ENCODE measurements at places on chromosomes 7 and 10.

DNA sequence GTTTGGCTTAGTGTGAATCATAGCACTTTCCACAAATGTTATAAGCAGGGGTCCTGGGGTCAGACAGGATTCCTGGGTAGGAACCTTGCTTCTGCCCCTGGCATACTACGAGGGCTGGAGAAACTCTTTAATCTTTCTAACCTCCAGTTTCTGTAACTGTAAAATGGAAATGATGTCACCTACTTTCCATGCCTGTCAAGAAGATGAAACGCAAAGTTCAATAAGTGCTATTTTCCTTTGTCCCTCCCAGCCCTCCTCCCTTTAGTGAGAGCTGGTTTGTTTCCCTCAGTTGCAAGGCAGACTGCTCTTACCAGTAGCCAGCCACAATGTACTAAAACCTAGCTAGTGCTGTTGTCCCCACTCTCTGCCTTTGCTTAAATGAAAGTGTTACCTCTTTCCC, 117.1 kb upstream of the HPS1 start:
- DNase-seq, result no peak

DNA sequence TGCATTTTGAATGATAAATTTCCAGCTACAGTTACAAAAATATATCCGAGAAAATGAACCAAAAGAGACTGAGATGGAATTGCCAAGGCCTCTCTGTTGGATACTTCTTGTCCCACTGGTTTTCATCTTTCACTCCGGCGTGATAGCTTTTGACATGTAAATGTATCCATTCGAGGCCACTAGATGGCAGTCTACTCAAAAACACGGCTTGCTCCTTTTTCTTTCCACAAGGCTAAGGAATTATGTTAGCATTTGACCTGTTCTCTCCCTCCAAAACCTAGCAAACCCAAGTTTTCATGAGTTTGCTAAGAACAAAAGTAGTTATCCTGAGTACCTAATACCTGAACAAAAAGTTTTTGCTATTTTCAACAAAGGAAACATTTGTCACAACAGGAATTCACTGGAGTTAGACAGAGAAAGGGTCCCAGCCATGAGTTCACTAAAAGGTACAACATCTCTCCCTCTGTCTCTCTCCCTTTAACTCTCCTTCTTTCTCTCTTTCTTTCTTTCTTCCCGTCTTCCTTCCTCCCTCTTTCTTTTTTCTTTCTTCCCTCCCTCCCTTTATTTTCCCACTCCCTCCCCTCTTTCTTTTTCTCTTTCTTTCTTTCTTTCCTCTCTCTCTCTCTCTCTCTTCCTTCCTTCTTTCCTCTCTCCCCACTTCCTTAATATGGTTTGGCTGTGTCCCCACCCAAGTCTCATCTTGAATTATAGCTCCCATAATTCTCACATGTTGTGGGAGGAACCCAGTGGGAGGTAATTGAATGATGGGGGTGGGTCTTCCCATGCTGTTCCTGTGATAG, 207.9 kb upstream of the MYO3A start:
- peak; percentile 48 for DNase-seq

GRCh38 chr10:122475591-122476332, 14.4 kb downstream of the HTRA1 start:
- DNase-seq, result no peak

- DNase-seq, result no peak
Observed at GRCh38 chr10:133013463-133013862, 71.1 kb upstream of the CFAP46 start.

- DNase-seq, result no peak
Observed at GRCh38 chr7:28698840-28699239, 259.3 kb downstream of the TRIL start.

- DNase-seq, result no peak
Observed at GRCh38 chr10:13925971-13926780, 339.4 kb downstream of the PRPF18 start.

DNA sequence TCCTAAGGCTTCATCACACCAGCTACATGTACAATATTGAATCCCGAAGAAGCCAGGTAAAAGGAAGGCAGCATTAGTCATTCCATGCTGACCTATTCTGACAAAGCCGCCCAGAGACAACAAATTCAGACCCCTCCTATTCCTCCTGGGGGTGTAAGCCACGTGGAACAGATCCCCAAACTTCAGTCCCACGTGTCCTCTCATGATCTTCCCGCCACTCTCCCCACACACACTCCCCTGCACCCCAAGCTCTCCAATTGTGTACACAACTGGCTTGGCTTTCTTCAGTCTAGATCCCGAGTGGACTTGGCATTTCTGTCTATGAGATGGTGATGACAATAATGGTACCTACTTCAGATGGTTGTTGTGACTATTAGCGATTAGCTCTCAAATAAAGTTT, 8.6 kb downstream of the PDE6C start:
- DNase-seq, result no peak
